ENCODE measurements at places on chromosomes 4 and X. TPM values are rescaled to one million over a fixed set of nuclear protein-coding genes. Genes with fewer than 3 reads are reported as not detected.

DNA sequence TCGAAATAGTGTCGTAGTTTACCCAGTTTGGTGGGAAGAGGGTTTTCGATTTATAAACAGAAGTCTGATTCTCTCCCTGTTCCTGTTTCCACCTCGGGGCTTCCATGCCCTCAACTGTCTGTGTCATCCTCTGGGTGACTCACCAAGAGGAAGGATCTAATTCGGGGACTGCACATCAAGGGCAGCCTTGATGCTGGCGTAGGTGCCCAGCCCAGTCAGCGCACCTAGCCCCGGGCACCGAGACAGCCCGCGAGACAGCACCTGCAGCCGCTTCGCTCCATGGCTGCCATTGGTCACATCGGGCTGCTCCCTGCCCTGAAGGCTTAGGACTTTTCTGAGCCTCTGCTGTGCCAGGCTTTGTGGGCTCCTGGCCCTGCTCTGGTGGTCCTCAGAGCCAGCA lies 7.7 kb downstream of the ABCD1 start:
- no peak for DNase-seq

DNA sequence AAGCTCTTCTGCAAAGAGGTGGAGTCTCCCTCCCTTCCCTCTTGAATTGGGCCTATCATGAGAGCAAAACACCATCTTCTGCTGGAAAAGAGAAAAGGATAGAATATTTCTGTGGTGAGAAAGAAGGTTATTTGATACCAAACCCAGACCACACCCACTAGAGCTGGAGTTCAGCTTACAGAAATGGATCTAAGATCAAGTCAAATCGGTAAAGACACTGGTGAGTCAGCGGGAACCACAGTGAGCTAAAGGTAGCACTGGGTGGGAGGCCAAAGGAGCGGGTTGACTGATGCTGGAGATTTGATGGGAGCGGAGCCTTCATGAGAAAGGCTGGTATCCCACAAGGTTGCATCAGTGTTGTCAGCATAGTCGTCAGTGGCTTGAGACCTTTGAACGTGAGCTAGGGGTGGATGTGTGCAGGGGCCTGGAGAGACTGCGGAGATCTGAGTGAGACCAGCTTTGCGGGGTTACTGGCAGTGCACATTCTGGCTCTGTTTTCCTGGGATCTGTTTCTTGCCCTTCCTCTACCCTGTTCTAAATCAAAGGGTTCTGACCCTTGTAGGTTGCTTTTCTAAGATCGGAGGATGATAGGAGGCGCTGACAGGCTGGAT lies 106.4 kb upstream of the SCOC start:
- peak; percentile 31 for DNase-seq

DNA sequence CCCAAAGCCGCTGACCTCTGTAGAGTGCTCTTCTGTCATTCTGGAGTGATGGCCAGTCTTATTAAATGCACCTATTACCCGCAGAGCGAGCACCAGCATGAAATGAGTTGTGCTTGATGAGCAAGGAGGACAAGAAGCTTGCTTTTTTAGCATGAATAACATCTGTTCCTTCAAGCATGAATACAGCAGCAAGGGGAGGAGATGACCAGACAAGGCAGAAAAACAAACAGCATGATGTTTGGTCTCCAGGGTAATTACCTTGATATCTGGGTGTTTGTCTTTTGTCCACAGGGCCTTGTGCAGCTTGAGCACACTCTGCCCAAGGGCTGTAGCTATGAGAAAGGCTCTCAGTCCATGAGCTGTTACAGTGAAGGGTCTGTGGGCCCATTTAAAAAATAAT lies 324.8 kb upstream of the DDX53 start:
- DNase-seq: no peak

GRCh38 chr4:88211473-88212252 lies 53.2 kb upstream of the ABCG2 start:
- DNase-seq: peak; percentile 44

Gene SMR3B
- not detected for polyA plus RNA-seq

Gene CYLC1
- polyA plus RNA-seq: not detected

Gene TAF9B
- 37.0 TPM for polyA plus RNA-seq
